Activated CD4-positive, alpha-beta memory T cell treated with anti-CD3 and anti-CD28 coated beads for 36 hours (primary cell): ENCODE measurements at places on chromosomes 5 and 9. TPM values are rescaled to one million over a fixed set of nuclear protein-coding genes. Genes with fewer than 3 reads are reported as not detected.

- peaks cover 39% of the 10 kb centered on the region for H3K36me3 ChIP-seq
- H3K4me1 ChIP-seq, result peaks cover 2% of the 10 kb centered on the region
- peaks cover 70% of the 10 kb centered on the region for H3K27me3 ChIP-seq
- DNase-seq, result no peak
Measured at GRCh38 chr5:141362719-141363118, 1.2 kb upstream of the PCDHGA5 start.

DNA sequence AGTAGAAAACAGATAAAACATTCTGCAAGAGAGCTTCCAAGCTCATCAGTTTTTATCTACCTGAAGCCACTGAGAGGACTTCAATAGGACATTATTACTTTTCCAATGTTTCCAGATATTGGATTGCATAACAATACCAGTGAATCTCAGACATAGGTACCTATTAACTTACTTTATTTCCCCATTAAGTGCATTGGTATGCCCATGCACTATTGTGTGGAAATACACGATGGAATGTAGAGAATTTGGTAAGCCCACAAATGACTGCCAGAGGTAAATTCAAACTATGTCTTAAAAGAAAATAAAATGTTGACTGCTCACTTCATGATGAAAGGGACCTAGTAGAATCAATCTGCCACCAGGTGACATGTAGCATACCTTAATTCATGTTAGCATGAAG lies 48.1 kb upstream of the PRR16 start:
- H3K4me3 ChIP-seq, result no peak overlapping the region
- H3K27ac ChIP-seq, result no peak overlapping the region
- no peaks in the 10 kb centered on the region for H3K4me1 ChIP-seq
- H3K27me3 ChIP-seq, result no peaks in the 10 kb centered on the region
- no peak for DNase-seq
- no peaks in the 10 kb centered on the region for H3K36me3 ChIP-seq

GRCh38 chr5:35171078-35171477 lies 59.2 kb downstream of the PRLR start:
- no peaks in the 10 kb centered on the region for H3K4me1 ChIP-seq
- no peak overlapping the region for H3K4me3 ChIP-seq
- DNase-seq, result no peak
- H3K36me3 ChIP-seq, result no peaks in the 10 kb centered on the region
- no peak overlapping the region for H3K27ac ChIP-seq

DNA sequence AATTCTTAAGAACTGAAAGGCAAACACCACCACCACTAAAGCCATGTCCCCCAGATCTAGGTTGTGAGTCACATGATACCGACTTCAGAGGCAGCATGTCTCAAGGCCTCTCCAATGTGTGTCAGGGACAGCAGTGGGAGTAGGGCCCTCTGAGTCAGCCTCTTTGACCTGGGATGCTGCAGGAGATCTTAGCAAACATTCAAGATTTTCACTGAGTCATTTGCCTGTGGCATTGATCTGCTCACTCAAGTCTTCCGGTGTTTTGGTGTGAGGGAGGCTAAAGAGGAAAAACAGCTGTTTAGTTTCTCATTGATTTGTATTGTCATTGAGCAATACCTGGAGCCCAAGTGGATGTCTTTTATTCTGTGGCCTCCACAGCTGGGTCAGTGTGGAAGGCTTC lies 36.1 kb downstream of the TMC1 start:
- H3K27ac ChIP-seq, result peak overlapping the region; percentile 60
- no peaks in the 10 kb centered on the region for H3K36me3 ChIP-seq
- H3K4me3 ChIP-seq, result no peak overlapping the region
- DNase-seq, result peak; percentile 79

The LOX gene
- total RNA-seq, result not detected

GRCh38 chr5:14263113-14263512 lies 120.0 kb downstream of the TRIO start:
- H3K36me3 ChIP-seq, result no peaks in the 10 kb centered on the region
- H3K4me1 ChIP-seq, result peaks cover 6% of the 10 kb centered on the region
- no peak overlapping the region for H3K4me3 ChIP-seq
- DNase-seq, result no peak
- H3K27me3 ChIP-seq, result peaks cover 14% of the 10 kb centered on the region

The NXNL2 gene
- not detected for total RNA-seq

DNA sequence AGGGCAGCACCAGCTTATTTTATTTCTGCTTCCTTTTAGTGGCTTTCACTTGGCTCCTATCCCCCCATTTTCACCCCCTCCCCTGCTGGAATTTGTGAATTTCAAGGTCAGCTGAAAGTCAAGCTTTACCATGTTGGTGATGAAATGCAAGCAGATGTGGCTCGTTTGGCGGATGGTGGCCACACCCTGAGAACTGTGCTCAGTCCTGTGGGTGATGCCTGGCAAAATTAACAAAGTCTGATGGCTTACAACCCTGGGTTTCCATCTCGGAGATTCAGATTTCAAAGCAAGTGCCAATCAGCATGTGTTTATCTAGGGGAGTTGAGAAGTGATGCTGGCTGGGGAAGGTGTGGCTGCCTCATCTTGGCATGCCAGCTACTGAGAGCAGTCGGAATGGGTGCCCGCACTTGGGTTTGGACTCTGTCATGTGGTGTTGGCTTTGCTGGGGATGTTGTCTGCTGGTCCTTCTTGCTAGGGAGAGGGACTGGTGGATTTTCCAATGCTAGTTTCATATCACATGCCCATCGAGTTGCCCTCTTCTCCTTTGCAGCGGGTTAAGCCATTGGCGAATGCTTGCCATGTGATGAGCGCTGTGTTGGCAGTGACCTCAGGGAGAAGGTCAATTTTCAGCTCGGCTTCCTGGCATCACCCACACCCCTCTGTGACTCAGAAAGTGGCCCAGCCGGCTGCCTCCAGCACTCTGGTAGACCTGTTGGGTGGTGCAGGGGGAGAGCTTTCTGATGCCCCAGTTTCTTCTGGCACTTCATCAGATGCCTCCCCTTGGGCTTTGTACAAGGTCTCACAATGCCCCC lies 77.0 kb upstream of the PITX1 start:
- H3K36me3 ChIP-seq, result no peaks in the 10 kb centered on the region
- no peak overlapping the region for H3K4me3 ChIP-seq
- H3K4me1 ChIP-seq, result no peaks in the 10 kb centered on the region
- no peak for DNase-seq
- peaks cover under 1% of the 10 kb centered on the region for H3K27me3 ChIP-seq

The SEMA4D gene
- 161 TPM for total RNA-seq

The PCDHB6 gene
- total RNA-seq, result not detected

DNA sequence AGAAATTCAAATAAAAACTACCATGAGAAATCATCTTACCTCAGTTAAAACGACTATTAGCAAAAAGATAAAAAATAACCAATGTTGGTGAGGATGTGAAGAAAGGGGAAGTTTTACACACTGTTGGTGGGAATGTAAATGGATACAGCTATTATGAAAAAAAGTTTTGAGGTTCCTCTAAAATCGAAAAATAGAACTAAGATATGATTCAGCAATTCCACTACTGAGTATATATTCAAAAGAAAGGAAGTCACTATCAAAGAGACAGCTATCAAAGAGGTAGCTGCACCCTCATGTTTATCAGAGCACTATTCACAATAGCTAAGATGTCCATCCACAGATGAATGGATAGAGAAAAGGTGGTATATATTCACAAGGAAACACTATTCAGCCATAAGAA lies 1888.4 kb downstream of the MAT2B start:
- H3K36me3 ChIP-seq, result no peaks in the 10 kb centered on the region
- no peaks in the 10 kb centered on the region for H3K27me3 ChIP-seq
- H3K4me1 ChIP-seq, result no peaks in the 10 kb centered on the region
